ENCODE measurements at places on chromosomes 16 and 17.

DNA sequence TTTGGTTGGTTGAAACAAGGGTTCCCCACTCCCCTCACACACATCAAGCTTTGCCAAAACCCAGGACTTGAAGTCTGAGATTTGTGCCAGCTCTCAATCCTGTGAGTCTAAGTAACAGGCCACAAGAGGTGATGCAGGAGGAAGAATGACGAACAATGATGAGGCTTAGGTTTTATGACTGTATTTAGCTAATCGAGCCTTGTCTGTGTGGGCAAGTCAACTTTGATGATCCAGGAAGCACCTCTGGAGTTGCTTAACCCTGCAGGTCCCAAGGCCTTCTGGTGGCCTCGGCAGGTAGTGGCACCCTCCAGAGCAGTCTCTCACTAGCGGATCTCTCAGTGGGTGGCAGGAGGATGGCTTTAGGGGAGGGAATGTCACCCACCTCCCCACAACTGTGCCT is 28.7 kb downstream of the CDK5RAP3 start:
- DNase-seq: peak; percentile 51

- DNase-seq: no peak
Measured at GRCh38 chr16:88853325-88853941, 3.3 kb downstream of the GALNS start.

- DNase-seq: no peak
Measured at GRCh38 chr17:80926591-80927250, 64.9 kb upstream of the CHMP6 start.

- no peak for DNase-seq
Measured at GRCh38 chr16:5504064-5504781, 406.6 kb upstream of the EEF2KMT start.

- no peak for DNase-seq
Measured at GRCh38 chr17:2982854-2983253, 80.6 kb downstream of the OR1D5 start.

- no peak for DNase-seq
Measured at GRCh38 chr16:82633964-82634600, 7.3 kb downstream of the CDH13 start.

DNA sequence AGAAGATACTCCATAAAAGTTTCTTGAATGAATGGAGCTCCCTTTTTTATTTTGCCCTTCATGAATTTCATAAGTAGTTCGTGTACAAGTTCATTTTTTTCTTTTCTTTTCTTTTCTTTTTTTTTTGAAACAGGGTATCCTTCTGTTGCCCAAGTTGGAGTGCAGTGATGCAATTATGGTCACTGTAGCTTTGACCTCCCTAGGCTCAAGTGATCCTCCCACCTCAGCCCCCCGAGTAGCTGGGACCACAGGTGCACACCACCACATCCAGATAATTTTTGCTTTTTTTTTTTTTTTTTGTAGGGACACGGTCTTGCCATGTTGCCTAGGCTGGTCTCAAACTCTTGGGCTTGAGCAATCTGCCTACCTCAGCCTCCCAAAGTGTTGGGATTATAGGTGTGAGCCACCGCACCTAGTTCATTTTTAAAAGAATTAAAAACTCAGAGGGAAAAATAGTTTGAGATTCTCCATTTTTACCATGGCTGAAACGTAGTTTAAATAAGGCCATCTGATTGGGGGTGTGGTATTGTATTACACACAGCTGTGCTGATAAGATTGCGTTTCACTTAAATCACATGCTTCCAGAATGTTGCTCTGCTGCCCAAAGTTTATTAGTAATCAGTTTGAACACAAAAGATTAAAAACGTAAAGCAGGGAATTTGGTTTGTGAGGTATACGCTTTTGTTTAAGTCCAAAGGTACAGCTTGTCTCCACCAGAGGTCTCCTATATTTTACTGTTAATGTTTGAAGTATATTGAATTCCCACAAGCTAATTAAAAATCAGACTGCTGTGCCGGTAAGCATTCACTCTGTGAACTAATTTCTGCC is 154.1 kb downstream of the SOCS1 start:
- DNase-seq: no peak

DNA sequence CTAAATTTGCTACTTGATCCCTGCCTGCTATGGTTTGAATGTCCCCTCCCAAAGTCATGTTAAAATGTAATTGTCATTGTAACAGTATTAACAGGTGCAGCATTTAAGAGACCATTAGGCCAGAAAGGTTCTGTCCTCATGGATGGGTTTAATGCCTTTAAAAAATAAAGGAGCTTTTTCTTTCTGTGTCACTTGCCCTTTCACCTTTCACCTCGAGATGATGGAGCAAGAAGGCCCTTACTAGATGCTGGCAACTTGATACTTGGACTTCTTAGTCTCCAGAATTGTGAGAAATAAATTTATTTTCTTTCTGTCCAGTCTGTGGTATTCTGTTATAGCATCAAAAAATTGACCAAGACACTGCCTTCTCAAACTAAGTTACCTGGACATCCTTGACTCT is 98.5 kb downstream of the BRIP1 start:
- no peak for DNase-seq

GRCh38 chr16:79519448-79519847 is 81.1 kb downstream of the MAF start:
- no peak for DNase-seq

- DNase-seq: no peak
Measured at GRCh38 chr17:57400648-57401047, 144.3 kb downstream of the MSI2 start.

- no peak for DNase-seq
Measured at GRCh38 chr17:5553479-5553878, 30.8 kb downstream of the NLRP1 start.

GRCh38 chr17:50184611-50185398 is 16.6 kb downstream of the COL1A1 start:
- DNase-seq: no peak

DNA sequence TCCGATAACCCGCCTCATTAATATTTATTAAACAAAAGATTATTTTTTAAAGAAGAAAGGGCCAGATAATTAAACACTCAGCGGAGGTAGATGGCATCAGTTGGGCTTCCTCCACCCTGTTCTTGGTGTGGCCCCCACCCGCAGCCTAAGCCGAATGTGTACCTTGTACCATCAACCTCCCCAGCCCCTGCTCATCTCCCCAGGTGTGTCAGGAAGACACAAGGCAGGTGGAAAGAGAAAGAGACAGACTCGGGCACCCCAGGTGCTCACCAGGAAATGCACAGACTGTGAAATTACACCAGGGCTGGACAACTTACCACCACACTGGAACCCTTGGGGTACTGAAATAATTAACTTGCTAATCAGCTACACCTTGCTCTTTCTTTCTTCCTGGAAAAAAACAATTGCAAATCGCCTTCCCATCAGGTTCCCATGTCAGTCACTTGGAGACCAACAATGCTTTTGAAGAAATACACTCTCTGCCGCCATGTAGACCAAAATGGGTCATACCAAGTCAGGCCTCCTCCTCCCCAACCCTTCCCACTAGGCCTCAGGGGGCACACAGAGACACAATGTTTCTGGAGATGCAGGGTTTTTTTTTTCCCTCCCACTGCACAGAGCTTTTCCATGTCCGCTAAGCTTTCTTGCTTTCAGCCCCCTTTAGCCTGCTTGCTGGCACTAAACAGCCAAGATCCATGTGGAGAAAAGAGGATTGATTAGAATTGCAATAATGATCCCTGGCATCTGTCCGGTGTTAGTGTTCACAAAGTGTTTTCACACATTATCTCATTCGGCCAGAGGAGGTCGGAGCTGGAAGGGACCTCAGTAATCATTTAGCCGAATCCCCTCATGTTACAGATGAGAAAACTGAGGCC is 8.6 kb upstream of the LHX1 start:
- DNase-seq: no peak

DNA sequence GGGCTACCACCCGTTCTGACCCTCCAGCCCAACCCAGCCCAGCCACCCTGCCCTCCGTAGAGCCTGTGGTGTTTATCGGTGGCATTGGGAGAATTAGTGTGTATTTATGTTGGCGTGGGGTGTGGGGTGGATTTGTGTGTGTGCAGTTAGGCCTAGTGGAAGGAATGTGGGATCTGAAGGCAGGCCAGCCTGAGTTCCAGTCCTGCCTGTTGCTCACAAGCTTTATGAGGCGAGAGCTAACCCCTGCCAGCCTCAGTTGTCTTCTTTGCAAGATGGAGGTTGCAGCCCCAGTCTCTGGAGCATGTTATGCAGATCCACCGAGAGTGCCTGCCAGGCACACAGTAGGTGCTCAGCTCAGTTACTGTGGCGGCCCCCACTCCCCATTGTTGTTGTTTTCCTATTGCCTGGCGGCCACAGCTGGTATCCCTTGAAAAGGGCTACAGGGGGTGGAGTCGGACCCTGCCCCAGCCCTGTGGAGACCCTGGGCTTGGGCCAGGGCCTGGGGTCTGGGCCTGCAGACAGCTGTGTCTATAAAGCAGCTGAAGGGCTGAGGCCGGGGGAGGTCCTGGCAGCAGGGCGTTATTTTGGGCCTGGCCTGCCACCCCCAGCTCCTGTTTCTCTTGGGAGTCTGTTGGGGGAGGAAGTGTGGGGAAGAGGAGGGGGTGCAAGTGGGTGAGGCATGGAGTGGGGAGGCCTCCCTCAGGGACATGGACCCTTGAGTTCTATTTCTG is 5.1 kb downstream of the ERBB2 start:
- no peak for DNase-seq

DNA sequence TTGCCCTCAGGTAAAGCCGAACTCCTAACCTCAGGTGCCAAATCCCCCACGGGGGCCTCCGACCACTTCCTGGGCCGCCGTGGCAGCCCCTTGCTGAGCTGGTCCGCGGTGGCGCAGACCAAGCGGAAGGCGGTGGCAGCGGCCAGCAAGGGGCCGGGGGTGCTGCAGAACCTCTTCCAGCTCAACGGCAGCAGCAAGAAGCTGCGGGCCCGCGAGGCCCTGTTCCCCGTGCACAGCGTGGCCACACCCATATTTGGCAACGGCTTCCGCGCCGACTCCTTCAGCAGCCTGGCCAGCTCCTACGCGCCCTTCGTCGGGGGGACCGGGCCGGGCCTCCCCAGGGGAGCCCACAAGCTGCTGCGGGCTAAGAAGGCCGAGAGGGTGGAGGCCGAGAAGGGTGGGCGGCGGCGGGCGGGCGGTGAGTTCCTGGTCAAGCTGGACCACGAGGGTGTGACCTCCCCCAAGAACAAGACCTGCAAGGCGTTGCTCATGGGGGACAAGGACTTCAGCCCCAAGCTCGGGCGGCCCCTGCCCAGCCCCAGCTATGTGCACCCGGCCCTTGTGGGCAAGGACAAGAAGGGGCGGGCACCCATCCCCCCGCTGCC is 51.6 kb downstream of the ACTG1 start:
- no peak for DNase-seq

- DNase-seq: no peak
Measured at GRCh38 chr17:49148171-49148570, 15.6 kb downstream of the B4GALNT2 start.

- no peak for DNase-seq
Measured at GRCh38 chr17:59800530-59800942, 92.2 kb downstream of the TUBD1 start.

DNA sequence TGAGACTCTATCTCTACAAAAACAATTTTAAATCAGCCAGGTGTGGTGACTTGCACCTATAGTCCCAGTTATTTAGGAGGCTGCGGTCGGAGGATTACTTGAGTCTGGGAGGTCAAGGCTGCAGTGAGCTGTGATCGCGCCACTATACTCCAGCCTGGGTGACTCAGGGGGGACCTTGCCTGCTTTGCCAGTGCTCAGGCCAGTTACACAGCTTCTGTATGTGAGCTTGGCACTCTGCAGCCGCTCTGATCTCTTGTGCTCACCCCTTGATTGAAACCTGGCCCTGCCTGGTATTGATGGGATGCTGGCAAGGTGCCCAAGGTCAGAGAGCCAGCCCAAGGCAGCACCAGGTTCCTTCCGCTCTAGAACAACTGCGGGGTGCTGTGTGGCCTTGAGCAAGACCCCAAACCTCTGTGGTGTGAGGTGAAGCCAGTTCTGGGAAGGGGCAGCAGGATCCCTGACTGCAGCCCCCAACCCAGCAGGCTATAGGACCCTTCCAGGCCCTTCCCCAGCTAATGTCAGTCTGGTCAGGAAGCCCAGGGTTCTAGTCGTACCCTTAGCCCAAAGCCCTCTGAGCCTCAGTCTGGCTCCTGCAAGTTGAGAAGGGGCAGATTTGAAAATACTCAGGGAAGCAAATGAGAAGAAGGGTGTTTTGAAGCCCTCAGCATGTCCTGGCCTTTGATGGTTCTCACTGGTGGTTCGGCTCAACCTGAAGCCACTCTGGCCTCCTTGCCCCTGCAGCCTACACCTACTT is 18.9 kb downstream of the MMP15 start:
- no peak for DNase-seq

DNA sequence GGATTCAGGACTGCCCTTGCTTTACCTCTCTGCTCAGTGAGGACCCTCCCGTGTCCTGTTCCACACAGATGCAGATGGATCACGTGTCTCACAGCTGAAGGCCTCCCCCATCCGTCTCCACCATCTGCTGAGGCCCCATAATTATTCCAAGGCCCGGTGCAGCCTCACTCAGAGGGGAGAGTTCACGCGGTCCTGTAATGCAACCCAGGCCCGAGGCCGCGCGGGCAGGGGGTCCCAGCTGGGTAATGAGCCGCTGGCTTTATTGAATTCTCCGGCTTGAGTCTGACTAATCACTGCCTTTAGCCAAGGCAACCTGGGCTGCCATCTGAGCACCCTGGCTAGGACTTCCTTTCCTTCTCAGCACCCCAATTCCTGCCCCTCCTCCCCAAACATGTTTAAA is 4.4 kb upstream of the WFIKKN2 start:
- DNase-seq: no peak
